ENCODE measurements at places on chromosomes 16 and 17.
A peak's percentile ranks its signal among the peaks of the same experiment; 100 is the strongest.

DNA sequence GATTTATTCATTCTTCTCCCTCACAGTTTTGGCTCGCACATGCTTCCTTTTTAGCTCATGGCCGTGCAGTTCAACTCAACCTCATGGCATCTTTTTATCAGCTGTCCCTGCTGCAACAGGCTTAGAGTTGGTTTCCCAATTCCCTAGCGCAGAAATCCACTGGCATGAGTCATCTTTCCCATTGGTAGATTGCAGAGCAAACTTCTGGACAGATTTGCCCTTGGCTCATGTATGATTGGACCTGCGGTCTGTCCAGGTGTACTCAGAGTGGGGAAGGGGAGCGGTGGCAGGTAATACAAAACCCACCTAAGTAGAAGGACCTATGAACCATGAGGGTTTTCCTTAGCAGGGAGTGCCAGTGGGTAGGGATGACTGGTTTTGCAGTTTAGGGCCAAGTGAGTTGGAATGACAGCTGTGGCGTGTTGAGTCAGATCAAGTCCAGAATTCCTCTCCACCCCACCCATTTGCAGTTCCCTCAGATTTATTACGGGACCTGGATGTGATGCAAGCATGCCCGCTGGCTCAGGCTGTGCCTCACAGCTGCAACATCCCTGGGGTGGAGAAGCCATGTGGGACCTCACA lies 584.7 kb downstream of the WWOX start:
- peak; percentile 92 for DNase-seq

GRCh38 chr17:332023-332422 lies 20.6 kb downstream of the RPH3AL start:
- DNase-seq, result no peak

DNA sequence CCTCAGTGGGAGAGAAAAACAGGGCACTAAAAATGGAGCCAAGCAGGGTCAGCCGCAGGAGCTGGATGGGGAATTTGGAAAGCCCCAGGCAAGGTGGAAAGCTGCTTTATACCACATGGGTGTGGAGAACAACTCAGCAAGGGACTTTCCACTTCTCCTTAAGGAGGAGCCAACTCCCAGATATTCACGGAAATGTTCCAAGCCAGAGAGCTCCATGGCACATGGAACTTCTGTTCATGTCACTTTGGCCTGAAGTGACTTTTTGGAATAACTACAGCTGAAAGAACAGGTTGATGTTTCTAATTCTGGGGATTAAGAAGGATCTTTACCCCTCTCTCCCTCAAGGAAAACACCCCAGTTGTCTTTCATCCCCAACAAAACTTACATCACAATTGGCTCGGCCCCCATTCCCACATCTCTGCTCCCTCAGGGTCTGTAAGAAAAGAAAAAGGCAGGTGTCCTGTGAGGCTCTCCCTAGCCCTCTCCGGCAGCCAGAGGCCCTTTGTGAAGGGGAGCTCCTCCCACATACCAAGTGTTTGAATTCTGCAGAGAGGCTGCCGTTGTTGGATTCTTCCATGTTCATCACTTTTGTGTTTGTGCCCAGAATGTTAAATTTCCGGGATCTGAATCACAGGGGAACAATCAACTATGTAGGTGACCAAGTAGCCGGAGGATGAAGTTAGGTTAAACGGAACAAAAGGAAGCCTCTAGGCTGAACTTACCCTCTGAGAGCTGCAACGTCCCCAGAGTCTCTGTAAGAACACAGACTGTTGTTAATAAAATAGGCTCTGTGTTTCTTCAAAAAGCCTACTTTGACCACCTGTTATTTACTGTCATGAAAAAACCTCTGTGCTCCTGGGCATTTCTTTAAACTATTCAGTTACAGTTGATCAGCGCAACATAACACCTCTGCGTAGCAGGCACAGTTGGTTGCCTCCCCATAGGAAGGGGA lies 41.0 kb downstream of the STAT5A start:
- DNase-seq, result peak; percentile 60

DNA sequence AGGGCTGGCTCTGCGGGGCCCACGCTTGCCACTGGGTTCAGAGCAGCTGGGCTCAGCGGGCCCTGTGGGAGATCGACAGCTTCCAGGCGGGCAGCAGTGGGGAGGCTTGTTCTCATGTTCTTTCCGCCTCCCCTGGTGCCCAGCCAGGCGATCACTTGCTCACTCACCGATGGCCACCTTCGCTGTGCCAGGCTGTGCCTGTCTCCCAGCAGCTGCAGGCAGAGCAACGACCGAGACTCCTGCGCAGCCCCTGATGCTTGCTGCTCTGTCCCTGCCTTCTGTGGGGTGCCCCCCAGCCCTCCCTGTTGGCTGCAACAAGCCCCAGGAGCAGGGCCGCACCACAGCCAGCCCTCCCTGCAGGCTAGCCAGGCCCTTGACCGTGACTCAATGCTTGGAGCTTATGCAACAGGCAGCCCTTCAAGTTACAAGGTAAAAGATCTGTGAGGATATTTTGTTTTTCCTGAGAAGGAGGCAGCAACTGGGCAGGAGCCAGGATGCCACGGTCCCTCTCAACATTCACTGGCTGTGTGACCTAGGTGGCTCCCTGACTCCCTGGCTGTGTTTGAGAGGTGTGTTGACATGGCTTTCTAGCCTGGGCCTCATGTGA lies 9.6 kb upstream of the SPNS2 start:
- no peak for DNase-seq

DNA sequence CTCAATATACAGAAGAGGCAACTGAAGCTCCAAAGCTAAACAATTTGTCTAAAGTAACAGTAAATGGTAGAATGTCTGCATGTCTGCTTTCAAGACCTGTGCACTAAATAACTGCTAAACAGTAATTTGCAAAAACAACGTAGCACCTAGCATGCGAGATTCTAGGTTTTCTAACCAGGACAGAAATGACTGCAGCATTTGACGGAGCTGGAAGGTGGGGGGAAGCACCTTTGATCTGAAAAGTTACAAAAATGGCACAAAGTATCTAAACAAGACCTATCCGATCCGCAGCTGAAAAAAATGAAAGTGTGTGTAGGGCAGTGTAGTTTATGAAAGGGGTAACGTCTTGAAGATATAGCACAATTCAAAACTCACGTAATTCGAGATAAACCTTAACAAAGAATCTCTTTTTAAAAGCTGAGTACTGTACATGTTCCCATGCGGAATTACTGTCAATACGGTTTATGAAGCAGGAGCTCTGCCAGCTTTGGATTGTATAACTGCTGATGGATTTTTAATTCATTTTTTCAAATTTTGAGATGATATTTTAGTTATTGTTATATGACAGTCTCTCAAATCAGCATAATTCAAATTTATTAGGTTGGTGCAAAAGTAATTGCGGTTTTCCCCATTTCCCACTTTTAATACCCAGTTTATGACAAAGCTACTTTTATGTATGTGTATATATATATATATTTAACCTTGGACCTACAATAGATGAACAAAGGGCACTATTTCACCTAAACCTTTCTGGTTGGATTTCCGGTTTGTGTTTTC lies 1.2 kb upstream of the WIPI1 start:
- no peak for DNase-seq
